ENCODE measurements at places on chromosomes 1 and 21.
A peak's percentile ranks its signal among the peaks of the same experiment; 100 is the strongest.

GRCh38 chr1:216560527-216560926 is 137.3 kb upstream of the USH2A start:
- DNase-seq = peak; percentile 39

DNA sequence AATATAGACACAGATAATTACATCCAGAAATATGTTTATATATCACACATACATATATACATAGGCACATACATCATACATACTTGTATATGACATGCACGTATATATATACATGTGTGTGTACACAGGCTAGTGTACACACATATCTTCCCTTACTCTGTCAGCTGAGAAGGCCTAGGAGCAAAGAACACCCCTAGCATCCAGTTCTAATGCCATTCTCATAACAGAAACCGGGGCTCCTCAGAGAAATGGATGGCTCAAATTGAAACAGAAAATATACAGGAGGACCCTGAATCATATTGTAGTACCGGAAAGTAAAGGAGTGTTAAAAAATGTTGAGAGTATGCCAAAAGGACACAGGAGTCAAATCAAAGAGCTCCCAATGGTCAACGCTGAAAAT is 19.7 kb upstream of the HYI start:
- no peak for DNase-seq

DNA sequence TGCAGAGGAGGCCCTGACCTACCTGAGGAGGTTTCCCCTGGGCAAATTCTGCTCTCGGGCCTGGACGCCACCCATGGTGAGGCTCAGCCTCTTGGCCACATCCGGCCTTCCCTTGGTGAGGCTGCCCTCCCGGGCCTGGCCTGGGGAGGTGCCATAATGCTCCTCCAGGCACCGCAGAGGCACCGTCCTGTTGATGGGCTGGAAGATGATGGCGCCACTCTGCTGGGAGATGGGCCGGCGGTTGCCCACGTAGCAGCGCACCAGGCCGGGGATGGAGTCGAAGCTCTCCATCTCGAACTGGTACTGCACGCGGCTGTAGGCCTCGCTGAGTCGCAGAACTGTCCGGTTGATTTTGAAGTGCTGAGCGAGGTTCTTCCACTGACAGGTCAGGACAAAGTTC is 92.7 kb downstream of the BCAR3 start:
- DNase-seq = no peak

- no peak for DNase-seq
These were observed 22.6 kb upstream of the COL9A2 start for GRCh38 chr1:40339420-40340323.

Measured in NCI-H1436 (cell line).